ENCODE measurements at places on chromosomes 2 and 18.

GRCh38 chr18:22169889-22170420 lies 566 bp downstream of the GATA6 start:
- DNase-seq = no peak

- no peak for DNase-seq
Measured at GRCh38 chr2:241258505-241259280, 56.8 kb downstream of the HDLBP start.

DNA sequence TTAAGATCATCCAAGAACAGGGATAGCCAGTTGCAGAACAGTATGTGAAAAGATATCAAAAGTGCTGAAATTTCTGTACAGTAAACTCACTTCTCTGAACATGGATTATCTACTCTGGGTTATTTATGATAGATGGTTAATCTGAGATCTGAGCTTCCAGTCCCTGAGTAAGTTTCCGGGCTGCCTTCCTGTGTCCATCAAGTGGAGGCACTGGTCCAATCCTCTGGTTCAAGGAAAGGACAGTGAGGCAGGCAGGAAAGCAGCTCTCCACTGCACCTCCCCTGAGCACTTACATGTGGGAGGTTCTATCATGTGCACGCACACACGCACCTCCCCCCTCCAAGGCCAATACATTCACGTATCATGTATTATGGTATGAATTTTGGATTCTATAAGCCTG lies 32.5 kb downstream of the GPR45 start:
- no peak for DNase-seq

- no peak for DNase-seq
Measured at GRCh38 chr2:45272549-45273265, 263.5 kb upstream of the SIX2 start.

DNA sequence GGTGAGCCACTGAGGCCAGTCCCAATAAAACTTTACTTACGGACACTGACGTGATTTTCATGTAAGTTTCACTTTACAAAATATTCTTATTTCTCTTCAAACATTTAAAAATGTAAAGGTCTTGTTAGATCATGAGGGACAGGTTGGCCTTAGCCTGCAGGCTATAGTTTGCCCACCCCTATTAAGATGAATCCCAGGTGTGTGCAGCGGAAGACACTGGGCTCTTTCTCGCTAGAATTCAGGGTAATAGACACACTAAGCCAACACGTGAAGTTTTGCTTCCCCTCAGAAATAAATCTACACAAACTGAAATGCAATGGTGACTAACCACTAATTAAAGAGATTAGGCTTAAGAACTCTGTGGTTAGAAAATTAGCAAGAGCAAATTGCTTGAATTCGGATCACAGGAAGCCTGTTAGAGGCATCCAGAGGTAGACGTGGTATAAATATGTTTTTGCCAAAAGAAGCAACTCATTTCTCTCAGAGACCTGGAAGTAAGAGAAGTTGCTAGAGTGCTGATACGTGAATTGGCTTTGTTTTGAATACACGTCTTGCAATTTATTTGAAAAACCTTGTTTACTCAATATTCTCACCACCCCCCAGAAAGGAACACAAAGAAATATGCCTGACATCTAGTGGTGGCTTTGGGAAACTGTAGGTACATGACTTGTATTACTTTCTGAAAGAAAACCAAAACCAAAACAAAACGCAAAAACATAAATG lies 151.6 kb downstream of the DTNB start:
- no peak for DNase-seq

- no peak for DNase-seq
Measured at GRCh38 chr2:184141866-184142265, 456.5 kb upstream of the ZNF804A start.

DNA sequence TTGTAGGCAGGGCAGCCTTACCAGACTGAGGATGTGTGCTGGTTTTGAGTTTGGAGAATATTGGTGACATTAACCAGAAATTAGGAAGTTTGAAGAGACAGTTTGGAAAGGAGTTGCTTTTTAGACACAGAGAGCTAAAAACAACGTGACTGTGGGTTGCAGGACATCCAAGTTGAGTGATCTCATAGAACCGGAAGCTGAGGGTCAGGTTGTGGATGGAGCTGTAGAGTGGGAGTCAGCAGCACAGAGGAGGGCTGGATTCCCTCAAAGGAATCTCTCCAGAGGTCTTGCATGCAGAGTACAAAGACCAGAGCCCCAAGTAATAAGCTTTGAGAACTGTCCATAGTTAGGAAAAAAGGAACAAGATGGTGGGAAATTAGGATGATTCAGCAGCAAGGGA lies 9.3 kb downstream of the MAPRE3 start:
- no peak for DNase-seq

DNA sequence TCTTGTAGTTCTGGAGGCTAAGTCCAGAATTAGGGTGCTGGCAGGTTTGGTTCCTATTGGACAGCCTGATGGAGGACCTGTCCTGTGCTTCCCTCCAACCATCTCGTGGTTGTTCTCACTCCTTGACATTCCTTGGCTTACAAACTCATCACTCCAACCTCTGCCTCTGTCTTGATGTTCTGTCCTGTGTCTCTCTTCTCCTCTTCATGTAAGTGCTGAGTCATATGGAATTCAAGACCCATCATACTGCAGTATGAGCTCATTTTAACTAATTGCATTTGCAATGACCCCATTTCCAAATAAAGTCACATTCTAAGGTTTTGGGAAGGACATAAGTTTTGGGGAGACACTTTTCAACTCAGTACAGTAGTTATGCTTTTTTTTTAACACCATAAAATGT lies 374.7 kb downstream of the TRIB2 start:
- DNase-seq = no peak

GRCh38 chr2:200665626-200666453 lies 80.0 kb downstream of the AOX1 start:
- no peak for DNase-seq

GRCh38 chr2:25362434-25363145 lies 20.9 kb upstream of the DNMT3A start:
- DNase-seq = no peak

GRCh38 chr2:188138313-188138712 lies 153.4 kb upstream of the GULP1 start:
- no peak for DNase-seq

GRCh38 chr2:60479226-60480088 lies 74.0 kb downstream of the BCL11A start:
- DNase-seq = no peak

GRCh38 chr2:109507217-109507616 lies 106.5 kb downstream of the SEPTIN10 start:
- no peak for DNase-seq

GRCh38 chr2:211996857-211997256 lies 541.7 kb downstream of the ERBB4 start:
- no peak for DNase-seq

Data from cortex of kidney (tissue), 1 donor.